Stimulated activated CD4-positive, alpha-beta T cell treated with anti-CD3 and anti-CD28 coated beads, TNF-alpha, amount 100 ng/mL, for 1 hour (primary cell): ENCODE measurements at places on chromosomes 13 and 19.

DNA sequence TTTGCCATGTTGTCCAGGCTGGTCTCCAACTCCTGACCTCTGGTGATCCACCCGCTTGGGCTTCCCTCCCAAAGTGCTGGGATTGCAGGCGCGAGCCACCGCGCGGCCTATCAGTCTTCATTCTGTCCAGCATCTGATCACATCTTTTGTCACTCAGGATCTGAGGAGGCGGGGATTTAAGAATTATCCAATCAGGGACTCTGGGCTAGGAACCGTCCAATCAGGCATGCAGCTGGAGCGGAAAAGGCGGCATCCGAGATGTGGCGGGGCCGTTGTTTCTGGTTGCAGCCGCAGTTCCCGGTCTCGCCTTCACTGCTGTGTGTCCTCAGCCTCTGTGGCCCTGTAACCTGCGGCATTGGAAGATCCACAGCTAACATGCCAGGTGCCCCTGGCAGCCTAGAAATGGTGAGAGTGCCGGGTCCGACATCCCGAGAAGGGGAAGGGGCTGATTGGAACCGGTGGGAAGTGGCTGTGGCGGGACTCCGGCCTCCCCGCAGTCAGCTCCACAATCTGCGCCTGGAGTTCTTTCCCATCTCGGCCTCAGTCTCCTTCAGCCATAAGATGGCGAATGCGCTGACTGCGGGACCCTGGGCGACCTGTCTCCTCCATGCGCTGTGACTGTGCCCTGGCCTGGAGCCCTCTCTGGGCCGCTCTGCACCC is at the start of gene ZNF729:
Gene ZNF729 (plus strand): TSS at position 291 of the 660 bp plus-strand sequence. CDS start 85 bp downstream, at position 376.
- no peak for DNase-seq

GRCh38 chr13:111183959-111184358 is 68.8 kb downstream of the ARHGEF7 start:
- no peak for DNase-seq

DNA sequence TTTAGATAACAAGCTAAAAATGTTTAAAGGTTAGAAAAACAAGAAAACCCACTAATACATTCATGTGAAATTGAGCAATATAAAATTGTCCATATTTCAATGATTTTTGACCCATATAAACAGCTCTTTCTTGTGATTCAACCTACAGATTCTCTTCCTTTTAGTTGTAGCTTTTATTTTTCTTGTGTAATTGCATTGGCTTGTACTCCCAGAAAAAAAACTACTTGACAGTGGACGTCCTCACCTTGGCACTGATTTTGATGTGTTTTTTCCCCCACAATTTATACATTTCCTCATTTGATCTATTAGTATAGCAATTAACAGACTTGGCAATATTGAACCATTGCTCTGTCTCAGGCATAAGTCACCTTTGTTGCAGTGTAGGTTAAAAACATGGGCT is 4.7 kb downstream of the CCDC194 start:
- no peak for DNase-seq

GRCh38 chr13:31038834-31039552 is 106.5 kb downstream of the TEX26 start:
- DNase-seq = no peak

DNA sequence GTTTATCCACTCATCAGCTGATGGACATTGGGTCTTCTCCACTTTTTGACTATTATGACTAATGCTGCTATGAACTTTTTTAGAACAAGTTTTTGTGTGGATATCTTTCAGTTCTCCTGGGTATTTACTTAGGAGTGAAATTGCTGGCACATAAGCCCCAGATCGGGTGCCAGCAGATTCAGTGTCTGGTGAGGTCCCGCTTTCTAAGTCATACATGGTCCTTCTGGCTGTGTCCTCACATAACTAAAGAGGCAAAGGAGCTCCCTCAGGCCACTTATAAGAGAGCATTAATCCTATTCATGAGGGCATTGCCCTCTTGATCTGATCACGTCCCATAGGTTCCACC is 600 bp upstream of the ZNF226 start:
- DNase-seq = no peak
